Camera-type eye (tissue), 1 donor: ENCODE measurements at places on chromosomes 7 and 10. TPM values are rescaled to one million over a fixed set of nuclear protein-coding genes. Genes with fewer than 3 reads are reported as not detected.

The NRBF2 gene
- total RNA-seq: 17.8 TPM

The OR2A12 gene
- not detected for total RNA-seq

The EXOSC1 gene
- 20.1 TPM for total RNA-seq

The GSDME gene
- 24.6 TPM for total RNA-seq

The GJD4 gene
- total RNA-seq: not detected

The NKX2-3 gene
- not detected for total RNA-seq

The STEAP4 gene
- 20.4 TPM for total RNA-seq

The ACSM6 gene
- not detected for total RNA-seq

The NDUFA5 gene
- 113 TPM for total RNA-seq

The RABGEF1 gene
- 45.5 TPM for total RNA-seq

The TMEM236 gene
- 0.44 TPM for total RNA-seq

The TMEM130 gene
- 14.4 TPM for total RNA-seq

The DPYSL4 gene
- 55.0 TPM for total RNA-seq

The CARD11 gene
- total RNA-seq: 1.6 TPM

The LDB3 gene
- 24.9 TPM for total RNA-seq

The CHAT gene
- total RNA-seq: 1.8 TPM

The RBM20 gene
- total RNA-seq: 2.7 TPM

The MBL2 gene
- total RNA-seq: not detected

The LOXL4 gene
- 7.9 TPM for total RNA-seq

The SLC18A2 gene
- total RNA-seq: 7.0 TPM

The H2BK1 gene
- total RNA-seq: not detected

The TAS2R4 gene
- 5.6 TPM for total RNA-seq

The NPY gene
- total RNA-seq: 3.7 TPM

The NKX6-2 gene
- total RNA-seq: not detected

The UNC5B gene
- total RNA-seq: 10.9 TPM

The LIPN gene
- total RNA-seq: not detected

The CNPY1 gene
- not detected for total RNA-seq

The PDIA4 gene
- 104 TPM for total RNA-seq

The RARRES2 gene
- 66.2 TPM for total RNA-seq

The PRLHR gene
- not detected for total RNA-seq

The ASNS gene
- total RNA-seq: 22.0 TPM

The TAS2R5 gene
- 8.6 TPM for total RNA-seq

The POLL gene
- total RNA-seq: 21.9 TPM

The TACC2 gene
- 44.5 TPM for total RNA-seq

The VGF gene
- total RNA-seq: 2.2 TPM

The ETV1 gene
- 20.0 TPM for total RNA-seq

The EIF5AL1 gene
- 0.11 TPM for total RNA-seq

The GPR141 gene
- 1.9 TPM for total RNA-seq

The TFEC gene
- 4.5 TPM for total RNA-seq

The TMEM270 gene
- total RNA-seq: not detected

The CPEB3 gene
- 18.1 TPM for total RNA-seq

The MRPS16 gene
- 53.2 TPM for total RNA-seq

The ADAMTS14 gene
- total RNA-seq: 5.2 TPM

The CYP2C18 gene
- 0.22 TPM for total RNA-seq

The MSMB gene
- not detected for total RNA-seq

The IL15RA gene
- 3.2 TPM for total RNA-seq

The OR9A2 gene
- not detected for total RNA-seq

The TMEM176A gene
- total RNA-seq: 15.6 TPM

The SAP25 gene
- not detected for total RNA-seq

The RASA4B gene
- 42.7 TPM for total RNA-seq

The TEX36 gene
- total RNA-seq: not detected

The SSBP1 gene
- total RNA-seq: 121 TPM

The EEPD1 gene
- total RNA-seq: 21.3 TPM

The KCND2 gene
- total RNA-seq: 14.5 TPM

The LIPM gene
- total RNA-seq: not detected

The C10orf62 gene
- not detected for total RNA-seq

The NKX1-2 gene
- total RNA-seq: not detected

The CRYGN gene
- total RNA-seq: not detected

The FOXI2 gene
- total RNA-seq: not detected
